ENCODE measurements at places on chromosomes 6 and 20.

DNA sequence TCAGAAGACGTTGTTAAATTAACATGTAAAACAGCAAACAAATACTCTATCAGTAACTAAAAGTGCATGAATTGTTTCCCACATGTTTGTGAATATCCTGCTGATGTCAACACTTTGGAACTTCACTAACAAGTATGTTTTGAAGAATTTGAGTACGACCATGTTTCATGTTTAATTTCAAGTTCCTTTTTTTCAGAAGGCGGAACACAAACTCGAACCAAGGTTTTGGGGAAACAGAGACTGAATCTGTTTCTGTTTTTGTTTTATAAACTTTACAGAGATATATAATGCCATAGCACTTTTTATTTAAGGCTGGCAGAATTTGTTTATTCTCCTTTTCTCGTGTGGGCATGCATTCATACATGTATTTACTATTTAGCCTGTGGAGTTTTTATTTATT is 509.3 kb upstream of the CITED2 start:
- no peak for DNase-seq

DNA sequence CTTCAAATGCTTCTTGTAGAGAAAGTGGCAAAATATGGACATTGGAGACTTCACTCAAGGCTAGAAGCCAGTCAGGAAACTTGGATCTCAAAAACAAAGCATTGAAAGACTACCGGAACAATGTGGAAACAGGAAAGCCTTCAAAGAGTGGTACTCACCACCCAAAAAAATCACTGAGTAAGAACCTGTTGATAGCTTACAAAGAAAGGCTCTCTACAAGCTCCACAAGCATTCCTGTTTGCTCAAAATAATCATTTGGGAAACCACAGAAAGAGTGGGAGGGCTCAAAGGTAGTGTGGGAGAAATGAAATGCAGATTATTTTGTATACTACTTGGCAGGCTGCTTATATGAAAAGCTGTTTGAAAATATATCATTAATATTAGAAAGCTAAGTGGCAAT is 9.5 kb upstream of the DST start:
- DNase-seq = no peak

- DNase-seq = no peak
Observed at GRCh38 chr6:105593056-105593690, 190.3 kb upstream of the PREP start.

DNA sequence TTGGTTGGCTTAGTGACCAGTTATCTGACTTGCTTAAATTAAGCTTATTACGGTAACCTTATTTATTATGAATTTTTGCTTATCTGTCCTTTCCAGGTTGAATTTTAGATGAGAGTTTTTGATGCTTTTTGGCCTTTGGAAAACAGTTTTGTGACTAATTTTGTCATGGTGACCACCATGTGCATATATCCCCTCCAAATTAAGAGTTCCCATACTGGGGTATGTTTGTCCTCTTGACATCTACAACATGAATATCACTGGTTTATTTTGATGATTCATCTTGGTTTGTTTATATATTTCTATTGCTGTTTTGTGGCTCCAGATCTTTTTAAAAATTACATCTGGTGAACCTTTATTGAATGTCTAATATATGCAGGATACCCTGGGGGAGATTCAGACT is 61.4 kb downstream of the PHF20 start:
- DNase-seq = no peak

GRCh38 chr6:105786890-105787655 is 299.1 kb upstream of the PRDM1 start:
- no peak for DNase-seq

- no peak for DNase-seq
Observed at GRCh38 chr20:39986173-39986904, 702.7 kb downstream of the MAFB start.

GRCh38 chr6:48567016-48567415 is 456.0 kb upstream of the PTCHD4 start:
- no peak for DNase-seq

DNA sequence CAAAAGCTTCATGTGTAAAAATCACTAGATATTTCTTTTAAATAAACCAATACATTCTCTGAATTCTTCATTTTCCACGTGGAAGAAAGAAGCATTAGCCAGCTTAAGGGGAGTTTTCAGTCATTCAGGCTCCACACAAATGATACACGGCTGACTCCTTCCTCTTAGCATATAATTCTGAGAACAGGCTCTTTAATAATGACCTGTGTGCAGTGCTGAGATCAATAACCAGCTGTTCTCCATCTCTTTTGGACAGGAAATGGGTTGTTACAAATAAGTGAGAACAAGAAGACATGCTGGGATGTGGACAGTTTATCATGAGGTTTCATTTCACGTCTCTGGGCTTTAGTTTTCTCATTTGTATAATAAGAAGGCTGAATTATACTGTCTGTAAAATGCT is 146.9 kb upstream of the C6orf118 start:
- DNase-seq = no peak

- peak; percentile 51 for DNase-seq
Observed at GRCh38 chr20:50510706-50511542, 741 bp downstream of the PTPN1 start.

DNA sequence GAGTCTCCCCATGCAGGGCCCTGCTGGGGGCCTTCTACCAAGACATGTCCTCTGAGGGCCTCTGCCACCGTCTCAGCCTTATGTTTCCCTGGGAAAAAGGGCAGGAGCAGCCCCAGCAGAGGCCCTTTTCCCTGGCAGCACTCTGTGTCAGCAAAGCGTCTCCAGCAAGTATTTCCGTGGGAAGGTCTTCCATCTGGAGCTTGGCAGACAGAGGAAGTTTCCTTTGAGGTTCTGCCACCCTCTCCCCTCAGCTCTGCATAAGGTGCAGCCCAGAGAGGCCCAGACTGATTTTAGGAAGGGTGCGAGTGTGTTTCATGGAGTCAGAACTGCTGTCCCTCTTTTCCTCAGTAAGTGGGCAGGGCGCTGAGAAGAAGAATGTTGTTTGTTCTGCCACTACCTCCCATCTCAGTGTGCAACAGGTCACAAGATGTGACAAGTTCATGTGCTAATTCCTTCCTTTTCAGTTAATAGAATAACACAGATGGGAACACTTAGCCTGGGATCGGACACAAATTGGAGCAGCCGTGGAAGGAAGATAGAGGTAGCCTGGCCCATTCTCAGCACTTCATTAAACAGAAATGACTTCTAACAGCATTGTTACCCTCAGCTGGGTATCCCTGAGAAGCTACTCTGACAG is 784.4 kb downstream of the MAFB start:
- no peak for DNase-seq

GRCh38 chr6:47069156-47069555 is 27.0 kb upstream of the ADGRF1 start:
- DNase-seq = no peak

DNA sequence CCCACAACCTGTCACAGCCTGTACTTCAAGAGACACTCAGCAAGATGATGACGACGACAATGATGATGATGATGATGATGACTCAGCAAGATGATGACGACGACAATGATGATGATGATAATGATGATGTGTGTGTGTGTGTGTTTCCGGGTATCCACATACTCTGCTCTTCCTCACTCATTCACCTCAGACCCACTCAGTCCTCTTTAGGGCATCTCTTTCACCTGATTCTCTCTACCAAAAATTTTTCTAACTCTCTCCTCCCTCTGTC is 1.2 kb upstream of the EIF6 start:
- no peak for DNase-seq

DNA sequence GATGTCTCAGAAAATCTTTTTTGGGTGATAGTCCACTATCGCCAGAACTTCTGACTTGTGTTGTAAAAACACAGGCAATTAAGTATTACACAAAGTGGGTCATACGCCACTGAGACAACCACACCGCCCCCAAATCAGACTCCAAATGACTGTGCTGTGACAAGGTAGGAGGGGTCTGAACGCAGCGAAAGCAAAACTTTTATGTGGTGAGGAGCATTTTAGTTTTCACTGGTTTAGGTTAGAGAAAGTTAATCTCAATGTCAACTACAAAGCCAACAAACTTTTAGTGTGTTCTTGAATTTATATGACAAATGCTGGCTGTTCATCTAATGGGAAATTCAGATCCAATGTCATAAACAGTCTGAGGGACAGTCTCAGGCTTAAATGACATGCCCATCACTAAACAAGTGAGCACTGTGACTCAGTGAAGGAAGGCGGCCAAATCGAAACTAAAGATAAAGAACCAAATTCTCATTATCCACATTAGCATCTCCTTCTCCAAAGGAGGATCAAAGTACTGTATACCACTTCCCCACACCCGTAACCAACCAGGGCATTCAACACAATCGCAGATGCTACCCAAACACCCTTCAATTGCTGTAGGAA is 186.7 kb downstream of the GJA10 start:
- DNase-seq = peak; percentile 76

DNA sequence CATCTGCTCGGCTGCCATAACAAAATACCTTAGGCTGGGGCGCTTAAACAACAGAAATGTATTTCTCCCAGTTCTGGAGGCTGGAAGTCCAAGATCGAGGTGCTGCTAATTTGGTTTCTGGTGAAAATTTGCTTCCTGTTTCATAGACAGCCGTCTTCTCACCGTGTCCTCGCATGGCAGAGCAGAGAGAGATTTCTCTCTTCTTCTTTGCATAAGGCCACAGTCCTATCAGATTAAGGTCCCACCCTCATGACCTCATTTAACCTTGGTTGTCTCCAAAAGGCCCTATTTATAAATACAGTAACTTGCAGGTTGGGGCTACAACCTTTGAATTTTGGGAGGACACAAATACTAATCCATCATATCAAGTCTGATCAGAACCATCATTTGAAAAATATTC is 544.3 kb downstream of the KIF16B start:
- DNase-seq = no peak

GRCh38 chr6:163429858-163430448 is 15.4 kb downstream of the QKI start:
- no peak for DNase-seq

DNA sequence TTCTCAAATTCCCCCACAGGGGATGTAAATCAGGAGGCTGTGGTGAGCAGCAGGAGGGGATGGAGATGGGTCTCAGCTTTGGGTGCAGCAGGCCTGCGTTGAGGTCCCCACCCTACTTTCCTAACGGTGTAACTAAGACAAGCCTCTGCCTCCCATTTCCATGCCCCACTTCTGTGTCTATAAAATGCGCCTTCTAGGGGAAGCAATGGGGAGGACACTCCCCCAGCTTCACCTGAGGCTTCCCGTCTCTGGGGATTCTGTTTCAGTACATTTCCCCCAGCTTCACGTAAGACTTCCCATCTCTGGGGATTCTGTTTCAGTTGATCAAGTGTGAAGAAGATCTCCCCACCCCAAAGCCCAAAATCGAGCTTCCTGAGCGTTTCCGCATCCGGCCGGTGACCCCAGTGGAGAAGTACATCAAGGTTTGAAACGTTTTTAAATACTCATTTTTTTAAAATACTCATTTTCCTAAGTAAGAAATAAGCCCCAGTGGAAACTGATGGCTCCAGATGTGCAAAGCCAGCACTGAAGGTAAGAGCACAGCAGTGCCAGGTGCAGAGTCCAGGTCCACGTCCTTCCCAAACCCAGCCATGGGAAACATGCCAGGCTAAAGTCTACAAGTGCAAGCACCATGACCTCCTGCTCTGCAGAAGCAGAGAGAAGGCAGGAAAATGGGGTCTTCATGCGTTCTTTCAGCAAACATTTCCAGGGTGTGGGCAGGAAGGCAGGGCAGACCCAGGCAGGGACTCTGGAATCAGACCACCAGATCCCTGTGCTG is 73.1 kb downstream of the ANKRD60 start:
- DNase-seq = no peak

DNA sequence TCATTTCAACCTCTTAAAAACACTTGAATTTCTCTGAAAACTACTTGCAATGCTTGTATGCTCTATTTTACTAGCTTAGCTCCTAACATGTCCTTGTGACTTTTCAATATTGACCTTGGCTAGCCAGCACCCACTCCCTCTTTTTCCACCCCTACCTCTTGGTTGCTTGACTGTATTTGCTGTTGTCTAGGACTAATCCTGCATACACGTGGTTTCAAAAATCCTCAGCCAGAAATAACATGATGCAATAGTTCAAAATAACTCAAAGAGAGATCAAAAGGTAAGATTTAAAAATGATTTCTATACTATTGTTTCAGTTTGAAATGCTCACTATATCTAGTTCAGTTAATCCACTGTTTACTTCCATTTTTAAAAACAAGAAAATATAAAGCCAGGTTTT is 102.3 kb upstream of the TBX18 start:
- no peak for DNase-seq

GRCh38 chr6:169415179-169415578 is 161.5 kb upstream of the THBS2 start:
- DNase-seq = no peak

DNA sequence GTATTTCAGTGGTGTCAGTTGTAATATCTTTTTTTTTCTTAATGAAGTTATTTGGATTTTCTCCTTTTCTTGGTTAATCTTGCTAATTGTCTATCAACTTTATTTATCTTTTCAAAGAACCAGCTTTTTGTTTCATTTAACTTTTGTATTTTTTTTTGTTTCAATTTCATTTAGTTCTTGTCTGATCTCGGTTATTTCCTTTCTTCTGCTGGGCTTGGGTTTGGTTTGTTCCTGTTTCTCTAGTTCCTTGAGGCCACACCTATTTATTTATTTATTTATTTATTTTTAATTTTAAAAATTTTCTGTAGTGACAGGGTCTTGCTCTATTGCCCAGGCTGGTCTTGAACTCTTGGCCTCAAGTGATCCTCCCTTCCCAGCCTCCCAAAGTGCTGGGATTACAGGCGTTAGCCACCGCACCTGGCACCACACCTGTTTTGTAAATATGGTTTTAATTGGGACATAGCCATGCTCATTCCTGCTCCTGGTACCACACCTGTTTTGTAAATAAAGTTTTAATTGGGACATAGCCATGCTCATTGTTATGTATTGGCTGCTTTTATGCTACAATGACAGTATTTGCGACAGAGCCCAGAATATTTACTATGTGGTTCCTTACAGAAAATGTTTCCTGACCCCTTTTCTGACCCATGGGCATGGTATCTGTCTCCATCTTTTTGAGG is 22.2 kb downstream of the KDM1B start:
- DNase-seq = no peak

- no peak for DNase-seq
Observed at GRCh38 chr6:3277251-3277650, 18.5 kb downstream of the PSMG4 start.

DNA sequence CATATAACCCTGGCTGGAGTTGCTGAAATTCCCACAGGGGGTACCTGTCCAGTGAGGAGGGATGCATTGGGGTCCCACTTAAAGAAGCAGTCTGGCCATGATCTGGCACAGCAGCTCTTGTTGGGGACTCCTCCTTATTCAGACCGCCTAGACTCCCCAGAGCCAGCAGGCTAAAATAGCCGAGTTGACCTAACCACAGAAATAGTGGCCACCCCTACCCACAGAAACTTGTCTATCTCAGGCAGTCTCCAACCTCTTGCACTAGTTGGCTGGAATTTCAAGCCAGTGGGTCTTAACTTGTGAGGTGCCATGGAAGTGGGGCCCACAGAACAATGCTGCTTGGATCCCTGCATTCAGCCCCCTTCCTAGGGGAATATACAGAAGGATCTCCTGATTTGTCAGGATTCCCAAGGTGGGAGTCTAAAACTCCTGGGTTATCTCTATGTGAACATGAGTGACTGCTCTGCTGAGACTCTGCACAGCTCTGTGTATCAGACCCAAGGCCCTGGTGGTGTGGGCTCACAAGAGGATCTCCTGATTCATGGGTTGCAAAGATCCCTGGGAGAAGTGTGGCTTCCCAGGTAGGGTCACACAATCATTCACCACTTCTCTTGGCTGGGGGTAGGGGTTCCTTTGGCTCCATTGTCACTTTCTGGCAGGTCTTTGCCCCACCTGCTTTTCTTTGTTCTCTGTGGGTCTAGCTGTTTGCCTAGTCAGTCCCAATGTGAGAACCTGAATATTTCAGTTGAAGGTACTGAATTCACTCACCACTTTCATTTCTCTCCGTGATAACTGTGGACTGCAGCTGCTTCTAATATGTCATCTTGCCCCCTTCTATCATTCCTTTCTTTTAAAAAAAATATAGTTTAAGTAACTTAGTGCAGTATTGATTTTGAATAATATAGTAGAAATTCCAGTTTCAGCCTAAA is 65.5 kb upstream of the CLVS2 start:
- no peak for DNase-seq

Measured in activated naive CD8-positive, alpha-beta T cell treated with anti-CD3 and anti-CD28 coated beads, Interleukin-2, amount 10 ng/mL, durations not matched to agents 7 days and 5 days (primary cell).